Foreskin melanocyte (primary cell): ENCODE measurements at places on chromosomes 6 and 20.
A peak's percentile ranks its signal among the peaks of the same experiment; 100 is the strongest.

GRCh38 chr6:111721753-111722154 is 116.1 kb upstream of the TRAF3IP2 start:
- DNase-seq: no peak

DNA sequence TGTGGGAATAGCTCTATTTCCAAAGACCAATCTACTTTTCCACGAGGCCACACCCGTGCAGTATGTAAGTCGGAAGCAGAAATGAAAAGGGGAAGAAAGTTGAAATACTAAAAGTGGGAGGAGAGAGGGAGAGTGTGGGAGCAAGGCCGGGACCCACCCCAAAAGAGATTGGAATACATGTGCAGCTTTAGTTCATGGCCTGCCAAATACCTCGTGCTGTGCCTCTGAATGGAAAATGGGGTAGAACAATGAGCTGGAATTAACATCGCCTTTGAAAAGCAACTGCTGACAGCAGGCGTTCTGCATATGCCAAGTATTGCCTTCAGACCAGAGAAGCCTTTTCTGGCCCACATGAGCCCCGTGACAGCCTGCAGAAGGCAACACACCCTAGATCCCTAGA is 155.6 kb downstream of the CD83 start:
- DNase-seq: no peak

- DNase-seq: no peak
Measured at GRCh38 chr6:26170181-26170580, 83.0 kb downstream of the HFE start.

DNA sequence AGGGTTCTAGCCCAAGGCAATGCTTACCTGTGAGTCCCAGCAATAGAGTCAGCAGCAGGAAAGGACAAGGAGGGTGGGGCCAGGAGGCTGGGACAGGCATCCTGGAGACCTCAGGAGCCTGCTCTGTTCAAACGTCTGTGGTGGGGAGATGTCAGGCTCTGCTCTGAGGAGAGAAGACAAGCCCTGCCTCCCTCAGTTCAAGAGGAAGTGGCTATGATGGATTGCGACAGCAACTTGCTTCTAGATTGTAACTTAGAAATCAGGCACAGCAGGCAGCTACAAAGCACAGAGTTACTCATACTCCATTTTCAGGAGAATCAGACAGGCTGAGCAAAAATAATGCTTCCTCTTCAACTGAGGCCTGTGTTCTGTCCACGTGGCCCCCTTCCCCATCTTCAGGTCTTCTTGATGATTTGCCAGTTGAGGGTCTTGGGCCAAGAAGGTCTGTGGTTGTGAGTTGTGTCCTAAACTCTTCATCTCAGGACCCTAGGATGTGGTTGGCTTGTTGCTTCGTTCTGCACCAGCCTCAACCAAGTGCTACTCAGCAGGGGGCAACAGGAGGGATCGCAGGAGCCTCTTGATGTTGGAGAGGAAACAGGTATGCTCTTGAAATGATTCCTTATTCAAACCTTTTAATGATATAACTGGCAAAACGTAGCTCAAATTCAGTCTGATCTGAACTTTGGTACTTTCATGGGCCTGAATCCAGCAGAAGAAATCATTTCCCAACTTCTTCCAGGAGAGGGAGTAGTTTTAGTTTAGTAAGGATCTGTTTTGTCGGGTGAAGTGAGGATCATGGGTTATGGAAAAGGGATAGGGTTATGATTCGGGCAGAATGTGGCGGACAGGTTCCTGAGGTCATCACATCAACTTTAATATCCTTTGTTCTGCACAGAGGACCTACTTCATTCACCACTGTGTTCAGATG is 31.0 kb downstream of the SIRPB1 start:
- DNase-seq: peak; percentile 11

- DNase-seq: no peak
Measured at GRCh38 chr6:56037601-56038000, 162.2 kb upstream of the BMP5 start.
